ENCODE measurements at places on chromosomes 11 and 22.

DNA sequence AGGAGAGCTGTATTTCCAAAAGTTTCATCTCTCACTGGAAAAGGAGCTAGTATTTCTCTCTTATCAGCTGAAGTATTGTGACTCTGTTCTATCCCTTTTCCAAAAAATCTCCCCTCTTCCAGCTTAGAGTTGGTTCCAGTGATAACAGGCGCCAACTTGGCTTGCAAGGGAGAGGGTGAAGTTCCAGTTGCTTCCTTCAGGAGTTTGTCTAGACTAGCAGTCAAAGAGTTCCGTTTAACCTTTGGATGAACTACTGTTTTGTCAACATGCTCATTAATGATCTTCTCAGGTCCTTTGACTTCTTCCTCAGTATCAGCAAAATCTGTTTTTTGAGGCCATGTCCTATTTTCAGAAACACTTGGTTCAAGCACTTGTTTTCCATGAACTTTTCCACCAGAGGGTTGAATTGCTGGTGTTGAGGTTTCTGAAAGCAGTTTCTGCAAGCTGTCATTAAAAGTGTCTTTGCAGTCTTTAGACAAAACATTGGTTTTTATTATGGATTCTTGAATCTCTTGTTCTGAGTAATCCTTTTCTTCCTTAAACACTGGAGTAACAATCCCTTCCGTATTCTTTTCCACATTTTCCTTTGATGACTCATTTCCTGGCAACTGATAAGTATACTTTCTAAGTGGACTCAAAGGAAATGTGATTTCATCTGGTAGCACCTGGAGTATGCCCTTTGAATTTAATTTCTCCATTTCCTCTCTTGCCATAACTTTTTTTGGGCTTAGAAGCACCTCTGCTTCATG is 39.7 kb upstream of the CCDC89 start:
- no peak for DNase-seq

- no peak for DNase-seq
Observed at GRCh38 chr22:22061085-22062077, 78.8 kb upstream of the TOP3B start.

DNA sequence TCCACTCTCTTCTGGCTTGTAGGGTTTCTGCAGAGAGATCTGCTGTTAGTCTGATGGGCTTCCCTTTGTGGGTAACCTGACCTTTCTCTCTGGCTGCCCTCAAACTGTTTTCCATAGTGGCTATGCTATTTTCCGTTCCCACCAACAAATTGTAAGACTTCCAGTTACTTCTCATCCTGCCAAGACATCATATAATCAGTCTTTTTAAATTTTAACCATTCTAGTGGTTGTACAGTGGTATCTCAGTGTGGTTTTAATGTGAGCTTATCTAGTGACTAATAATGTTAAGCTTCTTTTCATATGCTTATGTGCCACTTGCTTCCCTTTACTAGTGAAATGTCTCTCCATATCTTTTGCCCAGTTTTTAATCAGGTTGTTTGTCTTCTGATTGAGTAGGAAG is 13.6 kb upstream of the TRIM29 start:
- no peak for DNase-seq

- no peak for DNase-seq
Observed at GRCh38 chr22:29937940-29938693, 55.1 kb downstream of the MTMR3 start.

GRCh38 chr22:19878461-19879245 is 24.0 kb upstream of the GNB1L start:
- no peak for DNase-seq

DNA sequence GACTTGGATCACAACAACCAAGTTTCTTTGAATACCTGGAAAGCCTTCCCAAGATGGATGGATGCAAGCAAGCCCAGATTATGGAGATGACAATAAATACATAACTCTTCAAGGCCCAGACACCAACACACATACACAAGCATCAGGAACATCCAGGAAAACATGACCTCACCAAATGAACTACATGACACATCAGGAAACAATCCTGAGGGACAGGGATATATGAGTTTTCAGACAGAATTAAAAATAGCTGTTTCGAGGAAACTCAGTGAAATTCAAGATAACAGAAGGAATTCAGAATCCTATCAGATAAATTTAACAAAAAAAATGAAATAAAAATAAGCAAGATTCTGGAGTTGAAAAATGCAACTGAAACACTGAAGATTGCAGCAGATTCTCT is 659.4 kb downstream of the METTL15 start:
- DNase-seq, result no peak

GRCh38 chr11:110734790-110735189 is 22.6 kb upstream of the ARHGAP20 start:
- no peak for DNase-seq

GRCh38 chr22:37329238-37330140 is 47.2 kb downstream of the CYTH4 start:
- no peak for DNase-seq

DNA sequence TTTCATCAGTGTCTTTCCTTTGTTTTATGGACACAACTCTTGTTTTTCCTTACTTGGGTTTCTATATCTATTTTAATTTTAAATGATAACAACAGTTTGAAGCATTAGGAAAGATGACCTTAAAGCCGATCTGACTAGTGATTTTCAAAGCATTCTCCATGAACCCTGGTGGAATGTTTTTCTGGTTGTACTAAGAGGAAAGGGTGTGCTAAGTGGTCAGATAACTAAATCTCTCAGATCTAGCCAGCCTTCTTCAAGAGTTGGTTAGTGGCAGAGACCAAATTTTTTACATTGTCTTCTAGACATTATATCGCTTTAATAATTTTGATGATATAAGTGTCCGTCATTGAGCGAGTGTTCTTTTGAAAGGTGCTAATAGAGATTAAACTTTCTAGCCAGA is 134.4 kb downstream of the METTL15 start:
- DNase-seq, result no peak

DNA sequence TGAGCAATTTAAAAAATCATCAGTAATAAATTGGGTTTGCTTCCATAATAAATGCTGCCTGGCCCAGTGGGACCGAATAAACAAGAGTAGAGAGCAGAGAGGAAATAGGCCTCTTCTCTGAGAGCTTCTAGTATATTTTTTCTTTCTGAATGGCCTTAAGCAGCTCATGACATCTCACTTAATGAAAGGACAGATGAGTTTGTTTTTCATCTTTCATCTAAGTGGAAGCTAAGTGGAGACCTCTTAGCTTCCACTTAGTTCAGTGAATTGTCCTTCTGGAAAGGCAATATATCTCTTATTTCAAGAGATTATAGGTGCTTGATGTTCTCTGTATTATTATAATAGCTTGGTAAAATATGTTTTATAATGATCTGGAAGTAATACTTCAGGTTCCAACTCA is 245.9 kb upstream of the ANO3 start:
- DNase-seq, result no peak

- no peak for DNase-seq
Observed at GRCh38 chr11:83642500-83642899, 356.3 kb upstream of the CCDC90B start.

- DNase-seq, result no peak
Observed at GRCh38 chr11:98734686-98735085, 286.1 kb upstream of the CNTN5 start.

- no peak for DNase-seq
Observed at GRCh38 chr11:84103096-84103495, 816.9 kb upstream of the CCDC90B start.

DNA sequence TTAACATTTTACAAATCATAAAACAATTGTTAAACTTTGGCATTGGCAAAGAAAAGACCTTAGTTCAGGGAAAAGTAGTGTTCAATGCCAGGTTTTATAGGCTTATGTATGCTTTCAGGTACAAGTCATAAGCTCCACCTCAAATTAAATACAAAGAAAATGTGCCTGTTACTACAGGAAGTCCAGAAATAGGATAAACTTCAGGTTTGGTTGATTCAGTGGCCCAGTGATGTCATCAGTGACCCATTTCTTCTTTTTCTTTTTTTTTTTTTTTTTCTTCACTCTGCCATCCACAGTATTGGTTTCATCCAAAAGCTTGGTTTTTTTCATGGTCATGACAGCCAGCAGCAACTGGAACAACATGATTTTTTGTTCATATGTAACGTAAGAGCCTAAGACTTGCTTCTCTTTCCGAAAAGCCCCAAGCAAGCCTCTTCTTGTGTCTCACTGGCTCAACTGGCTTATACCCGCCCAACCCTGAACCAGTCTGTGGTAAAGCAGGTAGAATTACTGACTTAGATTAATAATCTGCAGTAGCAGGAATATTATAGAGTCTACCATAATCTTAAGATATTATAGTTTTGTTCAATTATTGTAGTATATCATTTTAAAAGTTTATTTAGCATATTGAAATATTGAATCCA is 46.2 kb downstream of the TTC17 start:
- DNase-seq, result no peak

GRCh38 chr11:73215191-73216134 is 2.6 kb upstream of the P2RY2 start:
- DNase-seq, result no peak

GRCh38 chr11:83061883-83062282 is 9.8 kb downstream of the RAB30 start:
- DNase-seq, result no peak

DNA sequence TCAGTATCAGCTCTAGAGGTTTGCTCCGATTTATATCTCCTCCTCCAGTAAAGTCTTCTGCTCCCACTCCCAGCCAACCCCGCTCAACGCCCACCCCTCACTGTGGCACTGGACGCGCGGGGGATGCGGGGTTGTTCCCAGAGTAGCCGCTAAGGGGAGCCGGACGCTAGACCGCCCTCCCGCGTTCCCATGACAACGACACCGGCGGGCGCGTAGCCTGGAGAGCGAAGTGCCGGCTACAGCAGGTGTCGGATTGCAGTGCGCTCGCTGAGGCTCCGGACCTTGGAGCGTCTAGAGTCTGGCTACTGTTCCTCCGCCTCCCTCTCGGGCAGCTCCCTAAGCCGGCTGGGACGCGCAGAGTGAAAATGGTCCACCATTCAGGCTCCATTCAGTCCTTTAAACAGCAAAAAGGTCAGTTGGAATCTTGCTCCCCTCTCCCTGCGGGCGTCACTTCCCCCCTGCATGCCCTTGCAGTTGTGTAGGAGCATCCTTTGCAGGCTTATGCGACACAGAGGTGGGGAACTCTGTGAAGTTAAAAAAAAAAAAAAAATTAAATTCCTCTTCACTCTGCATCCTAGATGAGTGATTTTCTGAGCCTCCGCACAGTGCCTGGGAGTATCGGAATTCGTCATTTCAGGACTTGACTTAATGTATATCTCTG is at the start of gene ANO3:
Gene ANO3 (plus strand): TSS at position 220 of the 661 bp plus-strand sequence. CDS start 146 bp downstream, at position 366.
- no peak for DNase-seq

- DNase-seq, result no peak
Observed at GRCh38 chr22:19291218-19291579, 320 bp downstream of the CLTCL1 start.

DNA sequence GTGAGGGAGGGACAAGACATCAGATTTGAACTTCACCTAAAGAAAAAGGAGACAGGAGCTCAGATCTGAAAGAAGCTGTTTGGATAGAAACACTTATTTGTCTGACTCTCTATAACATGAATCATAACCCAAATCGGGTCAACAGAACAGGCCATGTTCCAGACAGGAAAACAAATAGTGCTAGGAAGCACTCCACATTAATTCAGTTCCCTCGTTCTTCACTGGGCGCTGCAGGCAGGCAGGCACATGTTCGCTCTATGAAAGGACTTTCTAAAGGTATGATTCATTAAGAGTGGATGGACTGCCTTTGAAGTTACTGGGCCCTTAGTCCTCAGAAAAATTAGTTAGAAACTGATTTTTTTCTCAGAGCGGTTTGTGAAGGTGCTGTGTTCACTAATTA is 137.5 kb upstream of the TRPC6 start:
- DNase-seq, result no peak

GRCh38 chr11:96894587-96894986 is 504.8 kb downstream of the JRKL start:
- DNase-seq, result no peak

- DNase-seq, result no peak
Observed at GRCh38 chr22:30894371-30894740, 74.2 kb downstream of the MORC2 start.

DNA sequence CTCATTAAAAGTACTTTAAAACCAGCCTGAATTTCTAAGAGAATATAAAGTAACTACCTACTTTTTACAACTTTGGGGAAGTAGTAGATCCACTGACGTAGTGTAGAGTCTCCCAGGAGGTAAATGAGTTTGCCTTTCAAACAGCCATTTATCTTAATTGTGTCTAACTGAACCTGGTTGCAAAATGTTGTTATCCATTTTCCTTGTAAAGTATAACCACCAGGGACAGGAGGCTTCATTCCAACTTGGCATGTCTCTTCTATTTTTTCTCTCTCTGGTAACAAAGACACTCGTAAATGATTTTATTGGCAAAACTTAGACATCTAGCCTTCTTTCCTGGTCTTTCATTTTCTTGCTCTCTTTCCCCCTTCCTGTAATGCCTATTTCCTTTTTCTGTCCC is 36.9 kb downstream of the NXPE1 start:
- DNase-seq, result no peak
